MCF 10A (cell line): ENCODE measurements at places on chromosomes 5 and 9. TPM values are rescaled to one million over a fixed set of nuclear protein-coding genes. Genes with fewer than 3 reads are reported as not detected.

DNA sequence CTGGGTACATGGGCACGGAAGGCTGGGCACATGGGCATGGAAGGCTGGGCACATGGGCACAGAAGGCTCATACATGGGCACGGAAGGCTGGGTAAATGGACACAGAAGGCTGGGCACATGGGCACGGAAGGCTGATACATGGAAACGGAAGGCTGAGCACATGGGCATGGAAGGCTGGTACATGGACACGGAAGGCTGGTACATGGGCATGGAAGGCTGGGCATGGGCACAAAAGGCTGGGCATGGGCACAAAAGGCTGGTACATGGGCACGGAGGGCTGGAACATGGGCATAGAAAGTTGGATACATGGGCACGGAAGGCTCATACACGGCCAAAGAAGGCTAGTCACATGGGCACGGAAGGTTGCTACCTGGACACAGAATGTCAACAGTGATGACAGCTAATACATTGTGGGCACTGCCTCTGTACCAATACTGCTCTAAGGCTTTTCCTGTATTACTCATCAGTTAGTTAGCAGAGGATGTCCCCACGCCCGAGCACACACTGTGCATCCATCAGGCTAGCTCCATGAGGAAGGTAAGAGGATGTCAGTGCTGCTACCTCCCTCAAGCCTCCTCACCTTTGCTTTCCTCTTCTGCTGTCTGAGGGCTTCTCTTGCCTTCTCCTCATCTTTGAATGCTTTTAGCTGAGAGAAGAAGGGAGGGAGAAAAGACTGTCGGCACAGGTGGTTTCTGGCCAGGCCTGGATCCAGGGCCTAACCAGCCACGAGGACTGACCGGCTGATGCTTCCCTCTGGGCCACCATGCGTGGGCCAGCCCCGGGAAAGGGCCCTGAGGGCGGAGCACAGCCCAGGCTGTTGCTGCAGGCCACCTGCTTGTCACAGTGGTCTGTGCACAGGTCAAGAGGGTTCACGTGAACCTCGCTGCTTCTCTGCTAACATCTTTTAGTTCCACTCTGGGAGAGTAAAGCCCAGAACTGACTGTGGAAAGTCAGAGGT is 14.3 kb downstream of the GPX3 start:
- peak; percentile 79 for DNase-seq

- DNase-seq, result no peak
Measured at GRCh38 chr9:127437497-127438264, 13.5 kb downstream of the ZNF79 start.

DNA sequence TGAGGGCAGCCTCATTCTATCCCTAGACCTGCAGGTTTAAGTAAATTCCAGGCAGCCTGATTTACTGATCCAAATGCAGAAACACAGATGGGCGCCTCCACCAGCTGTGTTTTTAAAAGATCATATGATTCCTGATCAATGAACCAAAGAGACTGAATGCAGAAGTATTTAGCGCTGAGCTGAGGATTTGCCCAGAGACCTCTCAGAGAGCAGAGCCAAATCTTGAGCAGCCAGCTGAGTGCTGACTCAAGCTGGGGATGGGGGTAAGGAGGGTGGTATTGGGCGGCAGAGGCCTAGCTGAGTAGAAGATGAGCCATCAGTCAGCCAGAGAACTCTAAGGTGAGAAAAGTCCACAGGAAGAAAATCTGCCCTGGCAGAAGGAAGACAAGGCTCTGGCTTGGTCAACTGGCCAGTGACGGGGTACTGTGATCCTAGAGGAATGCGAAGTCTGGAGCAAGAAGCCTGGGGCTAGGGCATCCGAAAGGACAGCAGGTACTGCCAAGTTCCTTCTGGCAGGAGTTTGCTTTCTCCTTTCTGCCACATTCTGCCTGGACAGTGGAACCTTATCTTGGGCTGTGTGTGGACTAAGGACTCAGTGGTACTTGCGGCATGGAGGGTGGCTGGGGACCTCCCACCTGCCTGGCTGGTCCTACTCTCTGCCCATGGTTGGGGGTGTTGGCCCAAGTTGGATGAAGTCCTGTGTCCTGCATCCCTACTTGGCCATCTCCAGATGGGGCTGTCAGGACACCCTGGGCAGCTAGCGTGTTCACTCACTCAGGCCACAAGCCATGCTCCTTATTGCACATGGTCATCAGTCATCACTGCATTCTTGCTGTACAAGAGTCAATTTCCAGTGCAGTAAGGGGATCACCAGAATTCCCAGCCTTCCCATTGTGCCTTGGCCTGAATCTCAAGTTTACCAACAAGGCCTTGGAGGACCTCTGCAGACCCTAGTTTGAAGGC is 34.5 kb upstream of the CDKN2AIPNL start:
- DNase-seq, result peak; percentile 15

Gene SHOC1
- 0.09 and 0.15 TPM in 2 replicates for total RNA-seq

Gene GARIN3
- not detected in 2 replicates for total RNA-seq

DNA sequence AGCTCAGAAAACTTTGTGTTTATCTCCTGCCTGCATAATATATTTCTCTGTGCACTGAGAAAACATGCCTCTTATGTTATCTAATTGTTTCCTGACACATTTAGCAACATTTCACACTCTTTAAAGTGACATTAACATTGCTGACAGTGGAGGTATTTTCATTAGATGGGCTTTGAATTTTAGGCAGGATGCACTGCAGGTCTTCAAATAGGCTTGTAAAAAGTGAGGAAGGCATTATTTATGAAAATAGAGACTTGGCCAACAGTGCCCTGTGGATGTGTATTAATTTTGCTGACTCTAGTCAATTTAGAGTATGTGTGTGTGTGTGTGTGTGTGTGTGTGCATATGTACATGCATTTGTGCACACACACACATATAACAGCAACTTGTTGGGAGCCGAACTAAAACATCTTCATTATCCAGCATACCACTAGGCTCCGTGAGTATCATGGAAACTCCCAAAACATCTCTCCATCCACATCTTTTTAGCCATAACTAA is 429.5 kb upstream of the WWC1 start:
- DNase-seq, result no peak

Gene ADAMTS19
- not detected in 2 replicates for total RNA-seq

- peak; percentile 96 for DNase-seq
Measured at GRCh38 chr9:133375724-133376654, at the start of the genes STKLD1 and SURF4. Gene STKLD1 (plus strand): TSS chr9:133376366. CDS start chr9:133376474, 108 bp downstream. Gene SURF4 (minus strand): TSS chr9:133376060. CDS start chr9:133375969, 91 bp downstream.

Gene EFNA5
- 45.8 and 51.2 TPM in 2 replicates for total RNA-seq

DNA sequence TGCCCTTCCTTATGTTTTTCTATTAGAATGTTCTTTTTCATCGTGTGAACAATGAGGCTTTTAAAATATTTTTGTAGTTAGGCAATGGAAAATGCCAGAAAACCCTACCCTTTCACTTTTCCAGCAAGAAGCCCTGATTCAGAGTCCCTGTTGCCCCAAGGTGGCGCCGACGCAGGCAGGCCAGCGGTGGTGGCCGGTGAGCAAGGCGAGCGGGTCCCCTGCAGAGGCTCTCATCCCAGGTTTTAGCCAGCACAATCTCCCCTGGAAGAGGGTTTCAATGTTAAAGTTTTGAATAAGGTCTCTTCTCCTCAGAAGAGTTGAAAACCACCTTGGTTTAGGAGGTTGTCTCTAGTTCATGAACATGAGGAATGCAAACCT is 40.8 kb upstream of the CKMT2 start:
- no peak for DNase-seq

Gene SQSTM1
- 612 and 1,251 TPM in 2 replicates for total RNA-seq

Gene NDUFAF2
- total RNA-seq, result 120 and 141 TPM in 2 replicates
